Cardiac fibroblast (primary cell): ENCODE measurements at places on chromosomes 5 and 9.

DNA sequence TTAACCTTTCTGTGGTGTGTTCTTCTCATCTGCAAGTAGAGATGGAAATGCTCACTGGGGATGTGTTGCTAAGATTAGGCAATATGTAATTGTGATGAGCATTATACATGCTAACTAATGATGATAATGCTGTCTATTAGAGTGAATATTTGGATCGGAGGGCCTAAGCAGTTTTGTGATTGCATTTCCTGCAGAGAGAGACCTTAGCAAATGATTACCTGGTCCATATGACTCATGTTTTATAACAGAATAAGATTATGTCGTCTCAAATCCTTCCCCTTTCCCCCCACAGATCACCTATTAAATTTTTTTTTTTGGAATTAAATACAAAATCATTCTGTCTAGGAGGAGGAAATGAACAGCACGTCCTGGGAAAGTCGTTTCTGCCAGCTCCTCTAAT, 82.7 kb downstream of the IZUMO3 start:
- DNase-seq, result no peak

- DNase-seq, result peak; percentile 71
These were observed 1.0 kb downstream of the IL7R start for GRCh38 chr5:35857606-35858205.

GRCh38 chr5:102099766-102100331, 196.2 kb downstream of the SLCO4C1 start:
- DNase-seq, result no peak

- DNase-seq, result no peak
These were observed 84.4 kb upstream of the NUDT12 start for GRCh38 chr5:103646698-103647614.

GRCh38 chr5:97043511-97043910, 98.9 kb downstream of the LIX1 start:
- DNase-seq, result no peak

DNA sequence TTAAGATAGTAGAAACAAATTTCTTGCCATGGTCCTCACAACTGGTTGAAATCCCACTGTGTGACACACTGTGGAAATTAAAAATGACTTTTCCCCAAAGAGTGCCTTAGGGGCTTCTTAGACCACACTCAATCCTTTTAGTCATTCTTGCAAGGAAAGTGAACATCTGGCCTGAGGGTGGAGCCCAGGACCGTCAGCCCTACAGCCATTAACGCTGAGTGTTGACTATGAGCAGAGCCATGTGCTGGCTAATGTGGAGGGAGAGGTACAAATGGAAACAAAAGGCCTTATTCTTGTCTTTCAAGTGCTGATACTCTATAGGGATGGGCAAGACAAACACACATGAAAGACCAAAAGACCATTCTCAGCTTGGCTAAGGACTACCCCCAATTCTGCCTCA, 456.5 kb downstream of the ZSWIM6 start:
- no peak for DNase-seq

DNA sequence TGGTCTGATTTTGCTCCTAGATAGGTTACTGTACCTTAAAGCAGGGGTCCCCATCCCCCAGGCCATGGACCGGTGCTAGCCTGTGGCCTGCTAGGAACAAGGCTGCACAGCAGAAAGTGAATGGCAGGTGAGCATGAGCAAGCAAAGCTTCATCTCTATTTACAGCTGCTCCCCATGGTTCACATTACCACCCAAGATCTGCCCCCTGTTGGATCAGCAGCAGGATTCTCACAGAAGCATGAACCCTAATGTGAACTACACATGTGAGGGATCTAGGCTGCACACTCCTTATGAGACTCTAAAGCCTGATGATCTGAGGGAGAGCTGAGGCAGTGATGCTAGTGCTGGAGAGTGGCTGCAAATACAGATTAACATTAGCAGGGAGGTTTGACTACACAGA, 78.1 kb downstream of the DRD1 start:
- no peak for DNase-seq

GRCh38 chr5:164119806-164120447, 614.5 kb downstream of the MAT2B start:
- peak; percentile 53 for DNase-seq

DNA sequence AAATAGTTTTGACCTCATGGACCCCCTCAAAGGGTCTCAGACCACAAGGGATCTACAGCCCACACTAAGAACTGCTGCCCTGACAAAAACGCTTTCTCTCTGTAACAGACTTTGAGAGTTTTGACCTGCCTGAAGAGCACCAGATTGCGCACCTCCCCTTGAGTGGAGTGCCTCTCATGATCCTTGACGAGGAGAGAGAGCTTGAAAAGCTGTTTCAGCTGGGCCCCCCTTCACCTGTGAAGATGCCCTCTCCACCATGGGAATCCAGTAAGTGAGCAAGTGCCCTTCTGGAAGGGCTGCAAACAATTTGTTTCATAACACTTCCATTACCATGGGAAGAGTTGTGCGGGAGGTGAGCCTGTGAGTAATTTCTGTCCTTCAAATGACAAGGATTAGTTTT, 6.0 kb downstream of the PTTG1 start:
- DNase-seq, result no peak

DNA sequence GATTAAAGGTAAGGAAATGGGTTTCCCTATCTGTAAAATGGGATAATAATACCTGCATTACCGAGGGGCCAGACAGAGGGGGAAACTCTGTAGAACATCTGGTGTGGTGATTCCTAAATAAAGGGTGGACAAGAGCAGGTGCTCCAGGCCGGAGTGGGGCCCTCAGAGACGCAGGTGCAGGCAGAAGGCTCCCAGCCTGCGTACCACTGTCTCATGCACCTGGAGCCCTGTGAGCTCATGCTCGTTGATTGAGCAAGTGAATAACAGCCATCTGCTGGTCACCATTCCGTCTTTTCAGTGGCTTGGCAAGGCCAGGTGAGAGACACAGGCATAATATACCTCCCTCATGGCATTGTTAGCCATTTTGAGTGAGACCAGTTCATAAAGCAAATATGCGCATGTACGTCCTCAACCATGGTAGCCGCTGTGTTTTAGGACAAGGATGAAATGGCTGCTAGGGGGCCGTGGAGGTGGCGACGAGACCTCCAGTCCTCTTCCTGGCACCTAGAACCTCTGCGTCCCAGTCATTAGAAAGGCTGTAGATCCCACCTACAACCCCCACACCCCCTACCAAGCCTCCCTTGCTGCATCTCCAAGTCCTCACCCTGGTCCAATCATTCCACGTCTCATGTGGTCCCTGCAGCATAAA, 198.0 kb upstream of the MVB12B start:
- no peak for DNase-seq

- DNase-seq, result no peak
These were observed 5.7 kb downstream of the NAIF1 start for GRCh38 chr9:128061275-128061960.

- DNase-seq, result no peak
These were observed 10.7 kb downstream of the IL4 start for GRCh38 chr5:132684491-132684890.

DNA sequence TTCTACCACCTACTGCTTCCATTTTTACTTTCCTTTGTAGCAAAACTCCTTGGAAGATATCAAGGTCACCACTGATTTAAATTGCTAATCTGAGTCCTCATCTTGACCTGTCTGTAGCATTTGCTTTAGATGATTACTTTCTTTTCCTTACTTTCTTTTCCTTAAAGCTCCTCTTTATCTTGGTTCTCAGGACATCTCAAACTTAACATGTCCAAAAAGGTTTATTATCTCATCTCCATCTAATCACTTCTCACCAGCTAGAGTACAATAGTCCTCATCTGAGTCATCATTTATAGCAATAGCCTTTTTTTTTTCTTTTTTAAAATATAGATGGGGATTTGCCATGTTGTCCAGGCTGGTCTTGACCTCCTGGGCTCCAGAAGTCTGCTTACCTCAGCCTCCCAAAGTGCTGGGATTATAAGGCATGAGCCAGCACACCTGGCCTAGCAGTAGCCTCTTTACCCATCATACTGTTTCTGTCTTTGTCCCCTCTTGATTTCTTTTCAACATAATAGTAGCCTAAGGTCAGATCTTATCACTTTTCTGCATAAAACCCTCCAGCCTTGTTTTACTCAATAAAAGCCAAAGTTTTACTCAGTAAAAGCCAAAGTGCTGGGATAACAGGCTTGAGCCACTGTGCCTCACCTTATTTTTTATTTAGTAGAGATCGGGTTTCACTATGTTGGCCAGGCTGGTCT, 32.9 kb upstream of the GPR21 start:
- DNase-seq, result no peak

DNA sequence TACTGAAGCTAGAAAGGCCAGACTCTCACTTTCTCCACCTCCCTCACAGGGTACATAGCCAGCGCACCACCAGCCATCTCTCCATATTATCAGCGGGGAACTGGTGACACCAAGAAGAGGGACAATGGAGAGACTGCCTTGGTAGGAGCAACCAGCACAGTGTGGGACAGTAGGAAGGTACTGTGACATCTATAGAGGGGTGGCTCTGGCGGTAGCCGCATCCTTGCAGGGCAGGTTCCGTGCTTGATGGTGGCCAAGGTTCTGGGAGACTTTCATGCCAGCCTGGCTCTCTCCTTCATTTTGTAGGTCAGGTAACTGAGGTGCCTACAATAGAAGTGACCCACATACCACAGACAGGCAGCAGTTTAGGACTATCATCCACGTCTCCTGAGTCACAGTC, 65.5 kb upstream of the SMIM23 start:
- no peak for DNase-seq

GRCh38 chr5:136058972-136059354, 30.2 kb downstream of the TGFBI start:
- no peak for DNase-seq

DNA sequence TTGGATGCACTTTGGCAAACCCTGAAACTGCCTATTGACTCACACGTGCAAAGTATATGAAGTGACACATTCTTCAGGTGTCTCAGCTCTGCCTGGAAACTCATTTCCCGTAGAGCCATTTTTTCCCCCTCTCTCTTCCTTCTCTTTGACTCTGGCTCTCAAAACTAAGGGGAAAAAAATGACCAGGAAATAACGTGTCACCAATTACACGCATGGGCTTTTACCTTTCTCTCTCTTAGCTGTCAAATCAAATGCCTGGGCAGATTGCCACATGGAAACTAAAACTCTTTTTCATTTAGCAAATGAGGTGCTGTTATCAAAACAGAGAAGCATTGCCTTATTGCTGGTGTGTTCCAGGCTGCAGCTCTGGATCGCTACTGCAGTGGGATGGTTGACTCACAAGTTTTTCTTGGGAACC, 18.3 kb upstream of the IFNK start:
- DNase-seq, result no peak

GRCh38 chr5:135526924-135527323, 8.8 kb downstream of the NEUROG1 start:
- DNase-seq, result no peak

GRCh38 chr5:16673241-16674201, 56.7 kb upstream of the RETREG1 start:
- no peak for DNase-seq

DNA sequence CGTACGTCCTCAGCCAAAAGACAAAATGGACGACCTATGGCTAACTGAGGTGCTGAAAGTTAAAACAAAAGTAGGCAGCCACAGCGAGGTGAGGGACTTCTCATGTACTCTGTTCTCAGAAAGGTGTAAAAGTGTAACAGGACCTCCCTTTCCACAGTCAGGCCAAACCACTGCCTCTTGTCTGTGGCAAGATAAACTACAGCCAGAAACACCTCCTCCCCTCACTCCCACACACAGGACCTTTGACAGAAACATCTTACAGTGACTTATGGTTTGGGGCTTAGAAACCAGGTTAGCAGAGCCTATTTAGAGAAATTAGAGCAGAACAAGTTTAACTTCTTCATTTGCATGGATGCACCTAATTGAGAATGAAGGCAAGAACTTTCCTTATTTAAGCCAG, 499.1 kb upstream of the GRIN3A start:
- DNase-seq, result no peak

GRCh38 chr5:59769832-59770231, 123.7 kb downstream of the PDE4D start:
- DNase-seq, result peak; percentile 55

GRCh38 chr9:95494022-95494415, 22.8 kb downstream of the PTCH1 start:
- DNase-seq, result no peak

GRCh38 chr5:77425420-77425819, 66.7 kb downstream of the WDR41 start:
- DNase-seq, result no peak

GRCh38 chr9:117827456-117827855, 123.3 kb downstream of the TLR4 start:
- no peak for DNase-seq

DNA sequence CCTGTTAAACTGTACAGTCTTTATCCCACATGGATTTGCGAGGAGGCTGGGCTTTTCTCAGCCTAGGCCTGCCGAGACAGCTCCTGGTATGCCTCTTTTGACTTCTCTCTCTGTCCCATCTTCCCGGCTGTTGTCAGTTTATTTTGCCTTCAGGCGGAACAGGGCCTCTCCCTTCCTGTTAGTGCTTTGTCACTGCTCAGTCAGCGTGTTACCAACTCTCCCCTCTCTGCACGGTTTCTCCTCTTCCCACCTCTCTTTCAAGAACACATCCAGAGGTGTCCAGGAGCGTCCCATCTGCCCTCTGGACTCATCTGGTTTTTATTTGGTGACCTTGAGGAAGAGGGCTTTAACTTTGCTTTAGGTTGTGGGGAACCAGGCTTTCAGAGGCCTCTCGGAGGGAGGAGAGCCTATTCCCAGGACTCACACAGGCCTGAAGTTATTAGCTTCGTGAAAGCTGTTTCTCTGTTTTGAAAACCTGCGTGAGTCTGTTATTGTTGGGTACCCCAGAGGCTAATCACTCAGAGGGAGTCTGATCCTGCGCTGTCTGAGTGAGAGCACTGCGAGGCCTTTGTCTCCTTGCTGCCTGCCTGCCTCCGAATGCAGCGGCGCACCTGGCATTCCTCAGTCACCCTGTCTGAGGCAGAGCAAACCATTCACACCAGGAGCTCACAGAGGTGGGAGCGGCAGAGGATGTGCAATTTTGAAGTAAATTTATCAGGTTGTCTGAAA, 234.4 kb upstream of the MPDZ start:
- no peak for DNase-seq

- no peak for DNase-seq
These were observed 332.0 kb downstream of the RFX3 start for GRCh38 chr9:3193791-3194190.

GRCh38 chr5:31531543-31531887, 378 bp downstream of the DROSHA start:
- DNase-seq, result peak; percentile 18

GRCh38 chr9:95373782-95374487, 56.4 kb upstream of the FANCC start:
- no peak for DNase-seq

- DNase-seq, result peak; percentile 64
These were observed 8.8 kb downstream of the PRXL2C start for GRCh38 chr9:96646081-96646991.

GRCh38 chr9:35608221-35608620, 3.2 kb downstream of the TESK1 start:
- no peak for DNase-seq

DNA sequence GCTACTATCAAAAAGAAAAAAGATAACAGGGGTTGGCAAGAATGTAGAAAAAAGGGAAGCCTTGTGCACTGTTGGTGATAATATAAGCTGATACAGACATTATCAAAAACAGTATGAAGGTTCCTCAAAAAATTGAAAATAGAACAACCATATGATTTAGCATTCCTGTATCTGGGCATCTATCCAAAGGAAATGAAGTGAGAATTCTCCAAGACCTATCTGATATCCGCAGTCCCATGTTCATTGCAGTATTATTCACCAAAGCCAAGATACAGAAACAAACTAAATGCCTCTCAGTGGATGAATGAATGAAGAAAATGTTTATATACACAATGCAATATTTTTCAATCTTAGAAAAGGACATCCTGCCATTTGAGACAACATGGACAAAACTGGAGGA, 1943.3 kb downstream of the MAT2B start:
- no peak for DNase-seq
